ENCODE measurements at places on chromosomes 2 and 18. TPM values are rescaled to one million over a fixed set of nuclear protein-coding genes. Genes with fewer than 3 reads are reported as not detected.

ALK gene
- not detected for total RNA-seq

FAM110C gene
- 0.18 TPM for total RNA-seq

UXS1 gene
- 52.4 TPM for total RNA-seq

SPR gene
- total RNA-seq, result 120 TPM

RIT2 gene
- total RNA-seq, result not detected

EPHA4 gene
- total RNA-seq, result 0.97 TPM

TAF4B gene
- total RNA-seq, result 3.9 TPM

TEKT4 gene
- not detected for total RNA-seq

SERPINB13 gene
- not detected for total RNA-seq

GAD1 gene
- total RNA-seq, result 0.13 TPM

ATP8B1 gene
- 7.6 TPM for total RNA-seq

WDR54 gene
- total RNA-seq, result 77.9 TPM

CD8B2 gene
- not detected for total RNA-seq

IL1B gene
- total RNA-seq, result 0.13 TPM

ELOA2 gene
- not detected for total RNA-seq

TSPYL6 gene
- total RNA-seq, result not detected

GPR35 gene
- total RNA-seq, result 0.83 TPM

RAPGEF4 gene
- total RNA-seq, result 0.45 TPM

REG3A gene
- not detected for total RNA-seq

PRKRA gene
- total RNA-seq, result 29.9 TPM

SERPINB4 gene
- total RNA-seq, result 0.14 TPM

ASB18 gene
- total RNA-seq, result not detected

SCYGR5 gene
- not detected for total RNA-seq

WDPCP gene
- total RNA-seq, result 4.0 TPM

KLF11 gene
- total RNA-seq, result 4.3 TPM

All from A549 treated with dexamethasone at 1 μM for 4 hours (cell line).